Activated CD4-positive, alpha-beta T cell treated with anti-CD3 and anti-CD28 coated beads, Interleukin-2, amount 50 U/mL, for 4 hours (primary cell): ENCODE measurements at places on chromosomes 6 and 20.

DNA sequence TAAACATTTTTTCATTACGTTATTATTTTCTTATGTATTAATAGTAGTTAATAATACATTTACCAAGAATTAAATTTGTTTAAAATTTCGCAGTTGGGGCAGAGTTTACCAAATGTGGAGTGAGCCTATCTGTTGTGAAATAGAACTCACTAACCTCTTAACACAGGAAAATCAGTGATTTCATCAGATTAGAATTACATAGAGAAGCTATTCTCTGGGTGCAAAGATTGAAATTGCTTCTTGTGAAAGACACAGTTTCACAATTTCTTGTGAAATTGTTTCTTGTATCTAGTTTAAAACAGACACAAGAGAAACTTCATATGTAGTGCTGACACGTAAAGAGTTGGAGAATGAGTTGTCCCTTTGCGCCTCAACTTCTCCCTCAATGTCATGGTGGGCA, 69.4 kb upstream of the PRL start:
- no peak for DNase-seq

GRCh38 chr6:130829333-130829910, 2.2 kb downstream of the SMLR1 start:
- no peak for DNase-seq

DNA sequence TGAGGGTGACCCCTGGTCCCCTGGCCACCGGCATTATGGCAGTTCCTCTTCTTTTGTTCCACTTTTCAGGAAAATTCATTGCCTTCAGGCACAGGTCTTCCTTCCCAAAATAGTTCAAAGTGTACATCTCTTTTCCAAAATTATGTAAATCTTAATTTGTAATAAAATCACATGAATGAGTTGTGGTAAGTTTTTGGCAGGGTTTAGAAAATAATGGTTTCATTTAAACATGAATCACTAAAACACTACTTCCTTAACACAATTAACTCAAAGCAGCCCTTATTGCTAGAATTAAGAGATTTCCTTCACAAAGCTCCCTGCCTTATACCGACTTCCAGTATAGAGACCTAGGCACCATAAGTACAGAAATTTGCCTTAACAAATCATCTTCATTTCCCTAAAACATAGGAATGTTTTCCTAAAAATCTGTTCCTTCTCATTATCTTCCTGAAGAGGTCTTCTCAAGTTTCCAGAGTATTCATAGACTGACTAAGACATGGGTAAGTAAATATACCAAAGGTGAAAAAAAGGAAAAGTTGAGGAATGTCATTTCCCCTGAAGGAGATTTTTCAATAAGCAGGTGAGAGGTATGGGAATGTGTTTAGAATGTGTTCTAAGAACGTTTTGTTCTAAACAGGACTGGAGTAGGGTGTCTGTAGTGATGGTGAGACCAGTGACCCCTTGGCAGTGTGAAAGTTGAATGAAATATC, 148.2 kb upstream of the CITED2 start:
- DNase-seq: no peak

DNA sequence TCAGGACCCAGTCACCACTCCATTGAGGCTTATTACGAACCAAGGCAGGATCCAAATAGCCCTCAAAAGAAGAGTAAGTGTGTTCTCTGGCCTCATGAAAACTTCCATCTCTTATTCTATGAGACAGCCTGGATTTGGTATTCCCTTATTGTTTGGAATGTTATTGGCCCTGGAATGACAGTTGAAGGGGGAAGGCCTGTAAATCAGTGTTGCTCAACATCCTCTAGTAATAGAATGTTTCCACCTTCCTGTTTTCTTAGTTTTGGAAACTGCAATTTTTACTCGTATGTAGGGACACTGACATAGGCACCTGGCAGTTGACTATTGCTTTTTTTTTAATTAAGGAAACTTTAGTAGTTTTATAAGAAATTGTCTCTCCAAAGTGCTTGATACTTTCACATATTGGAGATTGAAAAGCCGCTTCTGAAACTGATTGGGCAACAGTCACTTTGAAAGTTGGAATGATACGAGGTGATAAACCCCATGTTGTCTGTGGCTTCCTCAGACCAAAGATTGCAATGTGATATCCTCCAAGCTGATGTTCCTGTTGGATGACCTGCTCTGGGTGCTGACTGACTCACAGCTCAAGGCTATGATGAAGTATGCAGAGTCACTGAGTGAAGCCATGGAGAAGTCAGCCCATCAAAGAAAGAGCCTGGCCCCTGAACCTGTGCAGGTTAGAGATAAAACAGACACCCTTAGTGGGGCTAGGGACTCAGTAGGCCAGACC, 43.1 kb downstream of the BLTP3A start:
- DNase-seq: no peak

DNA sequence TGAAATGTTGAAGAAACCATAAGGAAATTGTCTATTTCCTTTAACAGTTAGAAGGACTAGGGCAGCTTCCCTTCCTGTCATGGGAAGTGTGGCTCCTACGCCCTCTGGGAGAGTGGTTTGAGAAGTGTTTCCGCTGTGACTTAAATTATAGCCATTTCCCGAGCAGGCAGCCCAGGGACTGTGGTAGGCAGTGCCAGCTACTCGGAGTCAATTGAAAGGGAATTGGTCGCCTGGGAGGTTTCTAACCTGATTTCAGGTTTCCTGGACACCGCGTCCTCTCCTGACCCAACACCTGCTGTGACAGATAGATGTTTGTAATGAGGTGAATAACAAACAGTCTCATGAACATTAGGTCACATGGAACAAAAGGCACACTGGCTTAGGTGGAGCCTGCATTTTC, 256.1 kb upstream of the PLCB4 start:
- no peak for DNase-seq
